ENCODE measurements at places on chromosomes 7 and 10. TPM values are rescaled to one million over a fixed set of nuclear protein-coding genes. Genes with fewer than 3 reads are reported as not detected.

DNA sequence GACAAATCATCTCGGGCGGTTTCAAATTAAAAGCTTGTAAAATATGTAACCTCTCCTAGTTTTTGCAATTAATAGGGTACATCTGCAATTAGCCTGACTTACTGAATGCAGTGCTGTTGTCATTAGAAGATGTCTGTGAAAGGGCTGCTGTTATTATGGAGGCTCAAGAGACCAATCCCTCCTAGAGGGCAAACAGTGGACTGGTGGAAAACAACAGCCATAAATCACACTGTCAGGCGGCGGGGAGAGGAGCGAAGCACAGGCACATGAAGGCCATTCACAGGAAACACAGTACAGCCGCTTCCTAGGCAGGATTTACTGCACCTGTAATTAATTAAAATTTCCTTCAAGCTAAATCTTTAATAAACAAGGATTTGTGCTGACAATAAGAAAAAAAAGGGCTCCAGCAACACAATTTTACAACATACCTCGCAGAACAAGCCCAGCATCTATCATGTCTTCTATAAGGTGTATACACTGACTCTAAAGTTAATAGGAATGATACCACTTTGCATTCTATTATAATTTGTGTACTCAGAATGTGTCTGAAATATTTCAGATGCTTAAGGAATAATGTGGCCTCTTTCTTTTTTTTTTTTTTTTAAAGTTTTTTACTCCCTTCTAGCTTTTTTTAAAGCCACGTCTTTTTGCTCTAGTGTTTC lies 50.7 kb downstream of the ERCC6 start:
- no peak overlapping the region for H3K27ac ChIP-seq
- H3K36me3 ChIP-seq = peaks cover 6% of the 10 kb centered on the region
- no peaks in the 10 kb centered on the region for H3K27me3 ChIP-seq

- H3K4me1 ChIP-seq = no peaks in the 10 kb centered on the region
- H3K4me3 ChIP-seq = no peak overlapping the region
- H3K27ac ChIP-seq = no peak overlapping the region
- H3K27me3 ChIP-seq = no peaks in the 10 kb centered on the region
- no peak for DNase-seq
Observed at GRCh38 chr10:12448729-12449391, 99.5 kb downstream of the CAMK1D start.

DNA sequence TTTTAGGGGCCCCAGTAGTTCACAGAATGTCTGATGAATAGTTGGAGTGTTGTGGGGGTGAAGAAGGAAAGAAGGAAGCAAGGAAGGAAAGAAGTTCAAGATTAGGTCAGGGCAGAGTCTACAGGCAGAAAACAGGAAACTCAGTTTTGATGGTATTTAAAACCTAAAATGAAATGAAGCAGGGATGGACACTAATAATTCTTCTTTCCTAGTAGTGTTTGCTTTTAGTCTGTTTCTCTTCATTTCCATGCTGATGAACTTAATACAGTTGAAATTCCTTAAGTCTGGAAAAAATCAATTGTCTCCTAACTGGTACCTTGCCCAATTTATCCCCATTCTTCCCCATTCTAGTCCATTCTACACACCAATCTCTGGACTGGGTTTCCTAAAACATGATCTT lies 59.0 kb upstream of the GSAP start:
- H3K36me3 ChIP-seq = no peaks in the 10 kb centered on the region
- no peak overlapping the region for H3K4me3 ChIP-seq
- DNase-seq = no peak
- H3K27ac ChIP-seq = no peak overlapping the region
- H3K27me3 ChIP-seq = no peaks in the 10 kb centered on the region

DNA sequence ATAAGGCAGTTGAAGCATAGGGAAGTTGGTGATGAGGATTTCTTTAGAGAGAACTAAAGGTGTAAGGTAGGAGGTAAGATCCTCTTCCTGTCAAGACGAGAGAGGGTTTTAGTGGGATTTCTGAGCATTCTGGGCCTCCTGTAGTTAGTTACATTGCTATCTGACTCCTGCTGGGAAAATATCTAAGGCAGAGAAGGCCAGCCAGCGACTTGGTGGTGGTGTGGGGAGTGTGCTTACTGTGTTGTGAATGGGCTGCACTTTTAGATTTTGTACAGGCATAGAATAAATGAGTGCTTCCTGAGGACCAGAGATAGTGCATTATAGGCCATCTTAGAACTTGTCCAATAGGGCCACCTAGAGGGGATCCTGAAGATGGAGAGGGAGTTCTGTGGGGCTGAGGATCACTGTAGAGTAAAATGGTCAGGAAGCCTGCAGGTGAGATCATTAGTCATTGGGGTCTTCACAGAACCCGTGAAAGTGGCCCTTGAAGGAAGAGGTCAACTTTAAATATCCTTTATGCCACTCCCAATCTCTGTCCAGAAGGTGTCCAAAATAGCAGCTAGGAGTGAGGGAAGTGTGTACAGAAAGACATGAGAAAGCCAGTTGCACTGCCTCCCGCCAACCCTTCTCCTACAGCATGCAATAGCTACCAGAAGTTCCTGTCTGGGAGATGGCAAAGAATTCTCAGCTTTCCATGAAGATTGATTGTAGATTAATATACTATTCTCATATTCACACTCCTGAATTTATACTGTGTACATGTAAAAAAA lies 266.6 kb downstream of the POLR1F start:
- H3K36me3 ChIP-seq = no peaks in the 10 kb centered on the region
- no peaks in the 10 kb centered on the region for H3K27me3 ChIP-seq
- no peaks in the 10 kb centered on the region for H3K4me1 ChIP-seq
- H3K4me3 ChIP-seq = no peak overlapping the region

GRCh38 chr10:11403116-11403515 lies 208.3 kb downstream of the USP6NL start:
- H3K27me3 ChIP-seq = no peaks in the 10 kb centered on the region
- no peaks in the 10 kb centered on the region for H3K36me3 ChIP-seq
- no peak for DNase-seq
- H3K4me3 ChIP-seq = no peak overlapping the region

DNA sequence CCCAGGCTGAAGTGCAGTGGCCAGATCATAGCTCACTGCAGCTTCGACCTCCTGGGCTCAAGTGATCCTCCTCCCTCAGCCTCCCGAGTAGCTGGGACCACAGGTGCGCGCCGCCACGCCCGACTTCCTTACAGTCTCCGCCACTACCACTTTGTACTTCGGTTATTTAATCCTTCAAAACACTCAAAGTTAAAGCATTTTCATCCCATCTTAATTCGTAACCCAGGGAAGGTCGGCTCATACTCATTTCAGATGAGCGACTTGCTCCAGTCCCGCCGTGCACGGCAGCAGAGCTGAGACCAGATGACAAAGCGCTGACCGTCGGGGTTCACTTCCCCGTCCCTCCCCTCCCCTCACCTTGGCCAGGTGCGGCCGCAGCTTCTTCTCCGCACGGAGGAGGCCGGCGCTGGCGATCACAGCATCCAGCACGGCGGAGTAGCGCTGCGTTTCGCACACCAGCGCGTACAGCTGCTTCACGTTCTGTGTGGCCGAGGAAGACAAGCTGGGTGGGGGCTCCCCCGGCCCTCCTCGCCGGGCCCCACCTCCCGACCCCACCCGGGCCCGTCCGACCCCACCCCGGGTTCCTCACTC lies 457 bp downstream of the NSUN5 start:
- DNase-seq = peak; percentile 71
- H3K4me3 ChIP-seq = peak overlapping the region; percentile 79
- H3K36me3 ChIP-seq = peaks cover 19% of the 10 kb centered on the region
- no peaks in the 10 kb centered on the region for H3K27me3 ChIP-seq

DNA sequence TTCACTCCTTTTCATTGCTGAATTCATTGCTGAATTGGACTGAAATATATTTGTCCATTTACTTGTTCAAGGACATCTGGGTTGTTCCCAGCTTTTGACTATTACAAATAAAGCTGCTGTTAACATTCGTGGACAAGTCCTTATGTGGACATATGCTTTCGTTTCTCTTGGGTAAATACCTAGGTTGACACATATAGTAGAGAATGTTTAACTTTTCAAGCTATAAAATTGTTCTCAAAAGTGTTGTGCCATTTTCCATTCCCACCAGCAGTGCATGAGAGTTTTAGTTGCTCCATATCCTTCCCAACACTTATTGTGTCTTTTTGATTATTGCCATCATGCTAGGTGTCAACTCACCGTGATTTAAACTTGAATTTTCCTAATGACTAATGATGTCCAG lies 17.5 kb upstream of the CPVL start:
- no peak overlapping the region for H3K27ac ChIP-seq
- DNase-seq = no peak
- no peaks in the 10 kb centered on the region for H3K27me3 ChIP-seq
- no peak overlapping the region for H3K4me3 ChIP-seq

DNA sequence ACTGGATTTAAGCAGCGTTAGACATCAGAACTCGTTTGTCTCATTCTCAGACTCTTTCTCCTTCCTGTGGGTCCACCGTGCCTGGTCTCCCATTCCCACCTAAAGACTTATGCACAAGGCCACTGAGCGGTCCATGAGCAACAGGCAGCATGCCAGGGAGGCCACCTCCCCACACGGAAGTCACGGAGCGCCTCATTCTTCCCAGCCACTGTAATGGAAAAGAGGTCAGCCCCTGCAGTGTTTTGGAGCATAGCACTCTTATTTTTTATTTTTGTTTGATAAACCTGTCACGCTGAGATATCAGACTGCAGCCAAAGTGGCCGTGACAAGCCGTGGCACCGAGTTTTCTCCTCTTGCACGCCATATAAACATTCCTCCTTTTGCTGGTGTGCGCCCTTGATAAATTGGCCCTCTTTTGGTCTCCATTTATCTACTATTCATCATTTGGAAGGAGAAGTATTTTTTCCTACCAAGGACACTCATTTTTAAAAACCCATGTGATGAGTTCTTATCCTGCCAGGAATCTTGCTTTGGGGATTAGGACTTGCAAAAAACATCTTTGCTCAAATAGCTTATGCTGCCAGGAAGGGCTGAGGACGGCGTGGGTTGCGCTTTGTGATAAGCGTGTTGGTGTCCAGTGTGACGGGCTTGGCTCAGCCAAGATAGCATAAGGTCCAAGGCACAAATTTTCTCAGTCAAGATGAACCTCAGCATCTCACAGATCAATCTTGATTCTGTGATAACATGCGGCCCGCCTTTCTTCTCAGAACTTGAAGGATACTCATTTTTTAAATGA lies 206.0 kb downstream of the CCDC3 start:
- no peaks in the 10 kb centered on the region for H3K27me3 ChIP-seq
- no peaks in the 10 kb centered on the region for H3K4me1 ChIP-seq
- H3K27ac ChIP-seq = no peak overlapping the region
- DNase-seq = no peak
- H3K36me3 ChIP-seq = no peaks in the 10 kb centered on the region

DNA sequence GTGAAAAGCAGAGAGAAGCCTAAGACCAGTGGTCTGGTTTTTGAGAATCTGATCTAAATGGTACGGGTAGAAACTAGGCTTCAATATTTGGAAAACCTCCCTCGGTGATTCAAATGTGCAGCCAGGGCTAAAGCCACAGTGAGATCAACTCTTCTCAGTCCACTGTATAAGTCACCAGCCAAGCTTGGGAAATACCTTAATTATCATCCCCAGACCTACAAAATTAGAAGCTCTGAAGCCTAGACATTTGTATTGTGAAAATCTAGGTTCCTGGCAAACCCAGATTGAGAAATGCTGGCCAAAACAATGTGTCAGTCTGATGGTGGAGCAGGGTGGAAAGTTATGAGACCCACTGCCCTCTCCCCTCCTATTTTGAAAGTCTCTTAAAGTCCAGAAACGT lies 131.7 kb downstream of the DGKI start:
- no peak overlapping the region for H3K4me3 ChIP-seq
- H3K27ac ChIP-seq = no peak overlapping the region
- no peaks in the 10 kb centered on the region for H3K27me3 ChIP-seq
- DNase-seq = no peak

- H3K27me3 ChIP-seq = no peaks in the 10 kb centered on the region
- DNase-seq = no peak
- no peaks in the 10 kb centered on the region for H3K4me1 ChIP-seq
- H3K36me3 ChIP-seq = no peaks in the 10 kb centered on the region
Observed at GRCh38 chr7:99210265-99210970, 2.5 kb upstream of the KPNA7 start.

- DNase-seq = no peak
- peak overlapping the region; percentile 88 for H3K4me3 ChIP-seq
- peaks cover 35% of the 10 kb centered on the region for H3K4me1 ChIP-seq
Observed at GRCh38 chr7:100867776-100868485, 744 bp downstream of the TRIP6 start.

- H3K36me3 ChIP-seq = no peaks in the 10 kb centered on the region
- DNase-seq = no peak
- H3K27me3 ChIP-seq = no peaks in the 10 kb centered on the region
- H3K27ac ChIP-seq = no peak overlapping the region
Observed at GRCh38 chr7:31203551-31203950, 137.0 kb downstream of the NEUROD6 start.

The AMZ1 gene
- 0.29 TPM for total RNA-seq

The GPR26 gene
- not detected for total RNA-seq

The CTAGE8 gene
- total RNA-seq = 4.9 TPM

The CEP55 gene
- total RNA-seq = 0.35 TPM

The NUTM2A gene
- 2.9 TPM for total RNA-seq

Measured in upper lobe of right lung (tissue), 1 donor.